ENCODE measurements at places on chromosomes 6 and 20.

GRCh38 chr20:63829945-63830835, 874 bp downstream of the ZBTB46 start:
- no peak for DNase-seq

DNA sequence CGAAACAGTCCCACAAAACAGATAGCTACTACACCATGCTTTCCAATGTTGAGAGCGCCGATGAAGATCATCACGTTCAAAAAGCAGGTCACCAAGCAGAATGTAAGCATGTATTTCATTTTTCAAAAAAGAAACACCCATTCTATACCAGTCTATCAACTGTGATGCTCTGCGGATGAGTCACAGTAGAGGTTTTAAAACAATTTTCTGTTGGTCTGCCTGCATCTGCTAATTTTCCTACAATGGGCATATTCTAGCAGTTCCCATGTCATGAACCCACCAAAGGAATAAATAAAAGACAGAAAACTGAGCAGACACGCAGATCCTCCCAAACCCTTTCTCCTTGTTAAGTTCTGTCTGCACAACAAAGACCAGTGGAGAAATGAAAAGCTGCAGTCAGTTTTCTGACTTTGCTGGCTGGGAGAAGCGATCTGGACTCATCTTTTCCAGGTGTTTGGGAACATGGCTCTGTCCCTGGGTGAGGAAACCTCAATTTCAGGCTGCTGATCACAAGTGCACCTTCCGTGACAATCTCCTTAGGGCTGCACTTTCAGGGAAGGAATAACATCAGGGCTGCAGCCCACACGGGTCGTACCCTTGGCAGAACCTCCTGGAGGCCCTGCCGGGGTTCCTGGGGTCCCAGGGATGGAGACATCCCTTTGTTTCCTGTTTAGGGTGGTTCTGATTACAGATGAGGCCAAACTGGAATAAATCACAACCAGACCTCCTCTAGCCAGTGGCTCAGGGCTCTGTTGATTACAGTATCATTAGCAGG, 200.1 kb downstream of the BMP7 start:
- no peak for DNase-seq

DNA sequence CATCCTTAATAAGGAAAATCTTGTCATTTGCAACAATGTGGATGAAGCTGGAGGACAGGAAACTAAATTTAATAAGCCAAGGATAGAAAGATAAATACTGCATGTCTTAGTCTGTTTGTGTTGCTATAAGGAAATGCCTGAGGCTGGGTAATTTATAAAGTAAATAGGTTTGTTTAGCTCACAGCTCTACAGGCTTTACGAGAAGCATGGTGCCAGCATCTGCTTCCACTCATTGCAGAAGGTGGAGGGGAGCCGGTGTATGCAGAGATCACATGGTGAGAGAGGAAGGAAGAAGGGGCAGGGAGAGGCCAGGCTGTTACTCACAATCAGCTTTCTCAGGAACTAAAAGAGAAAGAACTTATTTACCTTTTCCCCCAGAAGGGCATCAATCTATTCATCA, 118.9 kb upstream of the SMLR1 start:
- DNase-seq = no peak

DNA sequence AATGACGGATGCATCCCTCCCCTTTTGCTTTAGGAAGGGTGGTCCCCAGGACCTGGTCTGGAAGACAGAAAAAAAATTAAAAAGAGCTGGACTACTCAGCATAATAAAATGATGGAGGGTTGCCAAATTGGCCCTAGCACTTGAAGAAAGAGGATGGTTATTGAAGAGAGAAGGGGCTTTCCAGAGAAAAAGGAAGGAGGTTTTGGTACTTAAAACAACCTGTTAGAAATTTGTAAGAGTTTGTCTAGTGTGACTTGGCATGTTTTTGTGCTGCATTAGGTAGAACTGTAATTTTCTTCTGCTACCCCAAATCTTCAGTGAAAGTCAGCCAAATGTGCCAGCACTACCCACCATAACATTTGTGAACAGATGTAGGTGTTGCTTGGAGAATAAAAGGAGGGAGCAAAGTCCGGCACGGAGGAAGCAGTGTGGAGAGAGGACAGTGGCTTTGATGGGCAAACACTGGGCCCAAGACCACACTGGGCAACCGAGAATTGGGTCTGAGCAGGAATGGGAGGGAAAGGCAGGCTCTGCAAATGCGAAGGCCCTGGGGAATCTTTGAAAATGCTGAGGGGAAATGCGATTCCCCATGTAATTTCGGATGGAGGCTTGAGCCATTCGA, 160.9 kb downstream of the QRSL1 start:
- DNase-seq = no peak

- DNase-seq = no peak
Observed at GRCh38 chr20:56420940-56421688, 9.1 kb downstream of the CASS4 start.

DNA sequence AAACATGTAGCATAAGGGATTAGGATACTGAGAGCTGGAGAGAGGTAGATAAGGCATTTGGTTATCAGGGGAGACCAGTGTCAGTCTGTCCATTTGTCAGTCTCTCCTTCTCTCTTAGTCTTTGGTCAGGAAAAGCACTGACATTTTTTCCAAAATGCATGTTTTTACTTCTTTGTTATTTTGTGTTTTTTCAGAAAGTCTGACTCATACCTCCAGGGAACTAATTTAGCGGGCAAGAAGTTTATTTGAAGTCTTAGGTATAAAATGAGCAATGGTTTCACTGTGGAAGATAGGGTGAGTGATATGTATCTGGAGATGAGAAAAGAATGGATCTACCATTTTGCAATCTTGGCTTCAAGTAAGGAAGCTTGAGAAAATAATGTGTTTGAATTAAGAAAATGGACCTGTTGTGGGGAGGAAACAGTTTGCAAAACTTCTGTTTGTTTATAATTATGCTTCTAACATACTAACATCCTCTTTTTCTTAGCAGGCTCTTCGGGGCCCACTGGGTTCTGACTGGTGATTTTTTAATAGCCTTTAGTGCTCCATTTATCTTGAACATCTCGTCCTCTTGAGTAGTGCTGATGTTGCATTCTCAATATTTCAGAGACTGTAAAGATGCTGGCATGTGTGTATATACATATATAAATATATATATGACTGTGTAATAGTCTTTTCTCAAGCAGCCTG, 66.9 kb upstream of the FABP7 start:
- no peak for DNase-seq

- DNase-seq = no peak
Observed at GRCh38 chr6:150143516-150144293, 861 bp downstream of the PPP1R14C start.

- no peak for DNase-seq
Observed at GRCh38 chr6:150908901-150909300, 43.4 kb downstream of the MTHFD1L start.

DNA sequence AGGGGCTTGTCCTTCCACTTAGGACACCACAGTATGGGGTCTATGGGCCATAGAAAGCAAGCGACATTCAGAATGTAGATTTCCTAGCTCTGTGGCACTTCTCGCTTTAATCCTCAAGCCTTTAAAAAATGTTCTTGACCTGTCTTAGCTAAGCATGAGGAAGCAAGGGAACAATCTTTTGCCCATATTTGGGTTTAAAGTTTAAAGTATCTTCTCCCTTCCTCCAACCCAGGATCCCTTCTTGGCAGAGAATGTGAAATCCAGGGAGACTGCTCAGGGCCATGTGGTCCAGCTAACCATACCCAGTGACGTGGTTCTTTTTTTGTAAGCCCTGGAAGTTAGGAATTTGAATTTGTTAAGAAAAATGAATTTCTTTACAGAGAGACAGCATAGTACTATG, 289.9 kb downstream of the BTBD9 start:
- no peak for DNase-seq

DNA sequence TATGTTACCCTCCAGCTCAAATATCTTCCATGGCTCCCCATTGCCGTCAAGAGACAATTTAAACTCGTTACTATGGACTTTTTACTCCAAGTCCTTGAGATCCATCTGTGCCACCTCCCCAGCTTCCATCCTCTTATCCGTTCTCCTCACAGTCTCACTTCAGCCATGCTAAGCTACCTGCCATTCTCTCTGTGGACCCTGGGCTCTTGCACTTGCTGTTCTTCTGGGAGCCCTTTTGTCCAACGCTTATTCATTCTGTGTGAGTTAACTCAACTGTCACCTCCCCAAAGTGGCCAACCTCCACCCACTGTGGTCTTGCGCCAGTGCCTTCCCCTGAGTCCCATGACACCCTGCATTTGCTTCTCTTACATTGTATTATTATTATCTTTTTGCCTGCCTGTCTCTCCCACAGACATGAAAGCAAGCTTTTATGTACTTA, 132.4 kb downstream of the BCAS1 start:
- DNase-seq = no peak

DNA sequence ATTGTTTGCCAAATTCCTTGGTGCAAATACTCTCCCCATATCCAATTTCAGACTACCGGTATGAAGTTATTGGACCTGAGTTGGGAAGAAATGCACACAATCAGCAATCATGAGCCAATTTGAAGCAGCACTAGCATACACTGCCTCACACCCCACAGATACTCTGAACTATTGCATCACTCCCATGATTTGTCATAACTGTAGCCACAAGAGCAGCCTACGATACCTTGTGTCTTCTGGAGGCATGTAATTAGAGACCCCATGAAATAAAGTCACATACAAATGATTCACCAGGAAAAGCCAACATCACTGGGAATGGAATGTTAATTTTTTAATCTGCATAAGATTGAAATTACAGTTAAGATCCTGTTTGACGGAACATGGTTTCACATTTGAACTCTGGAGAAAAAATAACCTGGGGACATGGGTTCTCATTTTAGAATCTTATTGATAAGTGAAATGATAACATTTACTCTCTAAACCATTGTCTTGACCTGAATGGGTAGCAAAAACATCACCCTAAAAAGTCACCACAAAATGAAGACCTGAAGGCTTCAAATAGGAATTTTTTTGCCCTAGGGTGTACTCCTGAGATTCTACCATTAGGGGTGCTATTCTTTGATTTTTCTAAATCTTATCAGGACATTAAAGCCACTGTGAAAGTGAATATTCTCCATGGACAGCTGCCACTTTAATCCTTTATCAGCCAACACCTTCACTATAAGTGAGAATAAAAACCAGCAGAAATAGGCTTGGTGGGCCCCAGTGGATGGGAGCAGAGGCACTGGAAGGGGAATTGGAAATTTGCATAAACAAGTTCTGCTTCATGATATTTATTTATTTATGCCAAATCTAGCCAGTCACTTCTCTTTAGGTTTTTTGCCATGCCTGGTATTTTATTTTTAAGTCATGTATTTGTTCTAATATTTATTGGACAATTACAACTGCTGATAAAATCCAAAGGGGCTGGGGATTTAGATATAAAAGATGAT, 34.5 kb upstream of the HBS1L start:
- no peak for DNase-seq

Data from kidney capillary endothelial cell (primary cell).